IPS DF 19.7 (cell line): ENCODE measurements at places on chromosomes 11 and 22.

DNA sequence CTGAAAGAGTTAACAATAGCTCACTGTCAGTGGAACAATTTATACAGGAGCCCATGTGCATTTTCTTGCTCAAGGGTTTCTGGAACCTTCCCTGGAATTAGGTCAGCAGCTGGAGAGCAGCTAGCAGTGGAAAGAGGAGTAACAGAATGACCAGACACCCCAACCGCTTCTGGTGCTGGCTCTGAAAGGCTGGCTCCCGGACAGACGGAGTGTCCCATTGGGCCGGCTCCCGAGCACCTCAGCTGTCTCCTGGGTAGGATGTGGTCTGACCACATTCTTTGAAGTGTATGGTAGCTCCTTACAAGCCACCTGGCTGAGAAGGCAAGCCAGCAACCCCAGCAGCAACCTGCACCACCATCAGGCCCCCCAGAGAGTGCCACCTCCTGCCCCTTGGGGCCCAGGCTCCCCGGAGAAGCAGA is 44.7 kb downstream of the ABTB2 start:
- DNase-seq, result no peak

- DNase-seq, result no peak
Measured at GRCh38 chr11:119676461-119677020, 52.5 kb downstream of the NECTIN1 start.

- DNase-seq, result no peak
Measured at GRCh38 chr11:134840945-134841344, 428.9 kb upstream of the B3GAT1 start.

GRCh38 chr11:17931595-17931994 is 81.3 kb downstream of the SERGEF start:
- peak; percentile 56 for DNase-seq

GRCh38 chr11:10728789-10729472 is 22.1 kb upstream of the CTR9 start:
- DNase-seq, result peak; percentile 57
